Fibroblast of lung (primary cell): ENCODE measurements at places on chromosomes 6 and 20. TPM values are rescaled to one million over a fixed set of nuclear protein-coding genes. Genes with fewer than 3 reads are reported as not detected.

DNA sequence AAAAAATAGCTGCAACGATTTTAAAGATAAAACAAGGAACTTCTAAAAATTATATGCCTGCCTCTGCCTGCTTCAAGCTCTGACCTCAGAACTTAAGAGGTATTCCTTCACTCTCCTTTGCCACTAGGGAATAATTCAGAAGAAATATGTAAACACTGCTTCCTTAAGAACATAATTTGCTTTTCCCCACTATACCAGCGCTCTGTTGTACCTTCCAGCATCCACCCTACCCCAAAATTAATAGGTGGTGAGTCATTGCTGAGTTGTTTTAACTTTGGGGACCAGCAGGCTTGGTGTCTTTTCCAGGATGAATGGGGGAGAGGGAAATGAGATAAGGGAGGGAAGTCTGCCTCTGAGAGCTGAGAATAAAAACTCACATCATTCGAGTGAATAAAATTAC is 107.7 kb upstream of the ATXN1 start:
- DNase-seq, result peak; percentile 39

DNA sequence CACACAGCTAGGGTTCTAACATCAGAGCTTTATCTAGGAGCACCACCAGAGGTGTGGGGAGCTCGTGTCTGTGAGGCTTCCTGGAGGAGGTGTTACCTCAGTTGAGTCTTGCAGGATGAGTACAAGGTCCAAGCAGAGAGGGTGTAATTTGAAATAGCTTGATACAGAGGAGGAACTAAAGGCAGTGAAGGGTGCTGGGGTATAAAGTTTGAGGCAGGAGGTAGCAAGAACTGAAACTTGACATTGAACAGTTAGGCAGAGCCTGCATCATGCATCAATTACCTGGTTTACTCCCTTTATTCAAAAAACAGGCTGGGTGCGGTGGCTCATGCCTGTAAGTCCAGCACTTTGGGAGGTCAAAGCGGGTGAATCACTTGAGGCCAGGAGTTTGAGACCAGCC is 241.2 kb downstream of the UST start:
- no peak for DNase-seq

- no peak for DNase-seq
Observed at GRCh38 chr20:25282034-25282781, 34.3 kb downstream of the PYGB start.

DNA sequence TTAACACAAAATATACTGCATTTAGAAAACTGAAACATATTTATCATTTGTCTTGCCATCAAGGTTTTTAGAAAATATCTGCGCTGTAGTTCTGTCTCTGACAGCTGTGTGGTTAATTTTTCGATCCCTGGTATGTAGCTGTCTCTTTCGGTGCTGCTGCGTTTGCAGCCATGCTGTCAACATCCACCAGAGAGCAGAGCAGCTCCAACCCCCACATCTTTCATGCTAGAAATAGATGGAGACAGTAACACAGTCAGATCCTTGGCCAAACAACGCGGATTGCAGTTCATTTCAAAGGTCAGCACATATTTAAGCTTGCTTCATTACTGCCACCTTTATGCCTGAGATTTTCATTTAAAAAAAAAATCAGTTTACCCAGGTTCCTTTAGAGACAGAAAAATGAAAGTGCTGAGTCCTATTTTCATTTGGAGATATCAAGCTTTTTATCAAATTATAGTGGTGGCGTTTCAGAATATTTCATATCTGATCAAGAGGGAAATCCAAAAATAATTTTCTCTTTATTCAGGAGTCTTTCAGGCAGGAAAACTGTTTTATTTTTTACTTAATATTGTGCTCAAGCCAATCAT is 157.7 kb upstream of the MMS22L start:
- peak; percentile 32 for DNase-seq

DNA sequence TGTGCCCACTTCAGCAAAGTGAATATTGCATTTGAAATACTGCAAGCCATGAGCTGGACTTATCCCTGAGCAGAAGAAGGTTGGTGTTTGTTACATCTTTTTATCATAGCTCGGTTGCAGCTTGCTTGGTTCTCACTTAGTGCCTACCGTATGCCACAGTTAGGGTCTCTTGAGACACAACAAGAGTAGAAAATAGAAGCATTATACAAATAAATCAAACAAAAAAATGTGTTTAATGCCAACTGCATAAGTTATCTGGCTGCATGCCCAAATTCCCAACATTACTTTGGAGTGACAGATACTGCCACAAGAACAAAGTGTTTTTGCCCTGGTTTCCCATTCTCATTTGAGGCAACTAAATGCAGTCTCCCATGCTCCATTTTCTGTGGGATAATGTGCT is 53.9 kb upstream of the LAMP5 start:
- DNase-seq, result peak; percentile 59

DNA sequence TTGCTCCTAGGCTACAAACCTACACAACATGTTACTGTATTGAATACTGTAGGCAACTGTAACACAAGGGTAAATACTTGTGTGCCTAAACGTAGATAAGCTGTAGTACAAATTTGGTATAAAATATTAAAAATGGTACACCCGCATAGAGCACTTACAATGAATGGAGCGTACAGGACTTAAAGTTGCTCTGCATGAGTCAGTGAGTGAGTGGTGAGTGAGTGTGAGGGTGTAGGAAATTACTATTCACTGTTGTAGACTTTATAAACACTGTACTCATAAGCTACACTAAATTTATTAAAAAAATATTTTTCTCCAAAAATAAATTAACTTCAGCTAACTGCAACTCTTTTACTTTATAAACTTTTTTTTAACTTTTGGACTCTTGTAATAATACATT is 391.6 kb downstream of the ADGRB3 start:
- DNase-seq, result peak; percentile 47

GRCh38 chr6:21987501-21987957 is 309.3 kb downstream of the PRL start:
- DNase-seq, result peak; percentile 96

DNA sequence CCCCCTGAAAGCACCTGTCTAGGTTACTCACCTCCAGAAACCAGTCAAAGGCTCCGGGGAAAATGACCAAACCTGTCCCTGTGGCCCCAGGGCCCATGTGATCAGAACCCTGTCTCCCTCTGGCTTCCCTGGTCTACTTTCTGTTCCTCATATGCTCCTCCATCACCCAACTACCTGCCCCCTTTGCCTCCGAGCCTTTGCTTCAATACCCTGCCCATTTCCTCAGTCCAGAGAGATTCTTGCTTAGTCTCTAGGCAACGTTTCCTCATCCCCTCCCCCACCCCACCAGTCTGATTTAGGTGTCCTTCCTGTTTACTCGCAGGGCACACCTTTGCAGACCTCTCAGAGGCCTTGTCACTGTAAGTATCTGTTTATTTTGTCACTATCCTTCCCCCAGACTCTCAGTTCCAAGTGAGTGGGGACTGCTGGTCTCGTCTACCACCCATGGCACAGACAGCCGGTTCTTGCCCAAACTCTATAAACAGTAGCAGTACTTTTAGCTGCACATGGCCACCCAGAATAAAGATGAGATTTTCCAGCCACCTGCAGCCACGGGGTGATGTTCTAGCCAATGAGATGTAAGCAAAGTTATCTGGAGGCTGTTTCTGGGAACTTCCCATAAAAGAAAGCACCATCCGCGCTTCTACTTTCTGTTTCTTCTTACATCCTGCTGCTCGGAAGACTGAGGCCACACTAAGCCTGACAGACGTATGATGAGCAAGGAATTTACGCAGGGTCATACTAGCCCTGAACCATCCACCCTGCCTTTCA is 13.3 kb downstream of the ELOVL5 start:
- DNase-seq, result no peak

GRCh38 chr6:148629181-148629580 is 117.6 kb upstream of the UST start:
- peak; percentile 11 for DNase-seq

GRCh38 chr20:56983813-56984212 is 282.6 kb downstream of the BMP7 start:
- no peak for DNase-seq

- DNase-seq, result no peak
Observed at GRCh38 chr6:157157258-157157657, 166.1 kb downstream of the TMEM242 start.

DNA sequence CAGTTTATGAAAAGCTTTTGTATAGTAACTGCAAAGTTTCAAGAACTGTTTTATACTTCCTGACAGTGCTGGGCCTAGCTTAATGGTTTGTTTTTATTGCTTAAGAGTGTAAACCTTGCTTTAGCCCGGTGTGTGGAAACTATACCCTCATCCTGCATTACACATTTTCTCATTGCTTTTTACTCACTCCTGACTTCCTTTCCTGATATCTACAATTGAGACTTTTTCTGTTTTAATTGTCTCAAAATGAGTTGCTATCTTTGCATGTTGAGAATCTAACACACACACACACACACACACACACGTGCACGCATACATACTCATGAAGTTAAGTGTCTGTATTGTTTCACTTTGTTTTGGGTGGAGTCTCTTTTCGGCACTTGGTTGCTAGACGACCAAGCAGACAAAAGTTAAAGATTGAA is 16.7 kb downstream of the BMP2 start:
- peak; percentile 11 for DNase-seq

DNA sequence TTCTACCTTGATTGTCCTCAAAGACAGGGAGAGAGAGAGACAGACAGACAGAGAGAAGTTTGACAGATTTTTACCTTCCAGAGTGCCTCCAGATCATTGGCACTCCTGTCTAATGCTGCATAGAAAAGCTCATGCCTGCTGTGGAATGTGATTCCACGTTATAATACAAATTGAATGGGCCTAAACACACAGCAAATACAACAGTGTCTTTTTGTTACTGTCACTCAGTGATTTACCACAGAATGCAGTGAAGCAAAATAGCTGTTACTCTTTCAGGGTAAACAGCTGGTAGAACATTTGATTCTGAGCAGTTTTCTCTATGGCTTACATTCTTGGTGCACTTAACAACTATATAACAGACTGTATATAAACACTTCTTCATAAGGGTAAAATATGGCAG is 558.7 kb downstream of the LMBRD1 start:
- no peak for DNase-seq

GRCh38 chr20:51386586-51386985 is 155.9 kb downstream of the NFATC2 start:
- DNase-seq, result no peak

- peak; percentile 95 for DNase-seq
Observed at GRCh38 chr6:31815025-31815838, at the start of the genes HSPA1A and HSPA1L. Gene HSPA1A (plus strand): TSS chr6:31815543. CDS start chr6:31815757, 214 bp downstream. Gene HSPA1L (minus strand): TSS chr6:31815283. CDS start chr6:31811972, 3,311 bp downstream.

GRCh38 chr20:46964618-46965455 is 70.2 kb downstream of the EYA2 start:
- no peak for DNase-seq

DNA sequence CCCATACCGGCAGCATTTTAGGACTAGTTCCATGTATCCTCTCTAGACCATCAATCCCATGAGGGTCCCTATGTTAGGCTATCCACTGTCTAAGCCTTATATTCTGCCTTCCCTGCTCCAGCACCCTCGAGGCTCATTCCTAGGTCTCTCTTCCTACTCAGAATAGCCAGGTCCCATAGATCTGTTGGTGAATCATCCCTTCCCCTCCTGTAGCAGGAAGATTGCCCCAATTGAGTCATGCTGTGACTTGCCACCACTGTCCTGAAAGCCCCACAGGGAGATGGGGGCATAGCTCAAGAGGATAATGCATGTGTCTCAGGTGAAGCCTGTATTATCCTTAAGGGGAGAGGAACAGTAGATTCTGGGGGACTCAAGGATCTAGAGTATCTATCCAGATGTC is 143.1 kb upstream of the MOCS1 start:
- DNase-seq, result no peak

DNA sequence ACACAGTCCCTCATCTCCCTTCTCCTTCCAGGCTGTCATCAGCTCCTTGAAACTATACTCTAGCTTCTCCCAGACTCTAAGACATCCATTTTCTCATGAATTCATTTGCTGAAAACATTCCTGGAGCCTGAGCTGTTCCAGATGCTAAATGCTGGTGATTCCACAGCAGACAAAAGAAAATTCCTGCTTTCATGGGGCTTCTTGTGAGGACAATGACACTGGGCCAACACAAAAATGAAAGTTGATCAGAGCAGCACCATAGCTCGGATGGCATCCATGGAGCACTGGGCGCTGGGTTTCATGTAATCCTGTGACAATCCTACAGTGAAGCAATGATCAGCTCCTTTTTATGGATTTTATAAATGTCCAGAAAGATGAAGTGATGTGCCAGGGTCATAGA is 47.4 kb upstream of the STX16 start:
- peak; percentile 83 for DNase-seq

DNA sequence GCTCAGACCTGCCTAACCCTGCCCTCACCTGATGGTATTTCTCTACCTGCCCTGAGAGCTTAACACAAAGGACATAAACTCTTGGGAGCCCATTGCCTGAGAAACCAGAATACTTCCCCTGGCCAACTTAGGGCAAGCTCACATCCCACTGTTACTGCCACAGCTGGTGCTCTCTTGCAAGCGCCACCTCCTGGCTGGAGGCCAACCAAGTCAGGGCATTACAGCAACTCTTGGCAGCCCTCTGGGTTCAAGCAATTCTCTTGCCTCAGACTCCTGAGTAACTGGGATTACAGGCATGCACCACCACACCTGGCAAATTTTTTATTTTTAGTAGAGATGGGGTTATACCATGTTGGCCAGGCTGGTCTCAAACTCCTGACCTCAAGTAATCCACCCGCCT is 70.1 kb downstream of the HECA start:
- no peak for DNase-seq

GRCh38 chr6:158353883-158354877 is 41.9 kb downstream of the TULP4 start:
- peak; percentile 64 for DNase-seq

DNA sequence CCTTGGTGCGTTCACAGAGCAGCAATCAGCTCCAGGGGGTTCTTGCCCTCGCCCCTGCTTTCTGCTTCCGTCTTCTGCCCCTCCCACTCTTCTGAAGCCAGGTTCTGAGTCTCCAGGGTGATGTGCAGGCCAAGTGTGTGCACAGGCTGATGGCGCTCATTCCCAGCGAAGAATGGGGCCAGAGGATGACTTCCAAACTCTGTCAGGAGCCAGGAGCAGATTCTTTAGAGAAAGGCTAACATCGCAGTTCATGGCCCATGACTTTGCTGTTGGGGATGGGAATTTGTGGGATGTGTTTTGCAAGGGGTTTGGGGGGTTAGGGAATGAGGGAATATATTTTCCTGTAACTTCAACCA is 56.1 kb upstream of the CCN6 start:
- no peak for DNase-seq

DNA sequence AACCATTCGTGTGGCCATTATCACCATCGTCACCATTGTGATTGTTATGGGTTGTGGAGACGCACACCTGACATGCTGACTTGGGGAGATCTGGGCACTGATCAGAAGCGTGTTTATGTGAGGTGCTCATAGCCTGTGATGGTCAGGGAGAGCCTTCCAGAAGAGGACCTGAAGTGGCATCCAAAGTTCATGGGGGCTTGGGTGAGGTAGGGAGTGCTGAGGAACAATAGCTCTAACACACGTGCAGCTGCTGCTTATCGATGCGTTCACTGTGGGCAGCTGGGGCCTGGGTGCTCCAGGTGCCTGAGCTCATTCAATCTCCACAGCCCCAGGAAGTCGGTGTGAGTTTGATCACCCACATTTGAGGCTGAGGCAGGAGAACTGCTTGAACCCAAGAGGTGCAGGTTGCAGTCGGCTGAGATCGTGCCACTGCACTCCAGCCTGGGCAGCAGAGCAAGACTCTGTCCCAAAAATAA is 227.3 kb downstream of the PREX1 start:
- DNase-seq, result no peak

TREML1 gene
- not detected in 2 replicates for total RNA-seq

OR12D2 gene
- not detected in 2 replicates for total RNA-seq

TSPYL4 gene
- total RNA-seq, result 3.9 and 5.3 TPM in 2 replicates

OPN5 gene
- not detected in 2 replicates for total RNA-seq

TOX2 gene
- 4.4 and 5.9 TPM in 2 replicates for total RNA-seq

WRNIP1 gene
- 33.1 and 40.8 TPM in 2 replicates for total RNA-seq

ZC2HC1B gene
- total RNA-seq, result not detected in 2 replicates

ARFGEF2 gene
- total RNA-seq, result 30.8 and 42.8 TPM in 2 replicates

SEC23B gene
- 34.7 and 52.0 TPM in 2 replicates for total RNA-seq

TRIM40 gene
- not detected in 2 replicates for total RNA-seq
